NCI-H1694 treated with DMSO at 0.1 percent for 48 hours (cell line): ENCODE measurements at places on chromosomes 7 and 10.

- no peak for DNase-seq
Measured at GRCh38 chr10:60387531-60387930, 2.1 kb downstream of the ANK3 start.

GRCh38 chr10:57973451-57973850, 294.2 kb downstream of the IPMK start:
- DNase-seq, result no peak

DNA sequence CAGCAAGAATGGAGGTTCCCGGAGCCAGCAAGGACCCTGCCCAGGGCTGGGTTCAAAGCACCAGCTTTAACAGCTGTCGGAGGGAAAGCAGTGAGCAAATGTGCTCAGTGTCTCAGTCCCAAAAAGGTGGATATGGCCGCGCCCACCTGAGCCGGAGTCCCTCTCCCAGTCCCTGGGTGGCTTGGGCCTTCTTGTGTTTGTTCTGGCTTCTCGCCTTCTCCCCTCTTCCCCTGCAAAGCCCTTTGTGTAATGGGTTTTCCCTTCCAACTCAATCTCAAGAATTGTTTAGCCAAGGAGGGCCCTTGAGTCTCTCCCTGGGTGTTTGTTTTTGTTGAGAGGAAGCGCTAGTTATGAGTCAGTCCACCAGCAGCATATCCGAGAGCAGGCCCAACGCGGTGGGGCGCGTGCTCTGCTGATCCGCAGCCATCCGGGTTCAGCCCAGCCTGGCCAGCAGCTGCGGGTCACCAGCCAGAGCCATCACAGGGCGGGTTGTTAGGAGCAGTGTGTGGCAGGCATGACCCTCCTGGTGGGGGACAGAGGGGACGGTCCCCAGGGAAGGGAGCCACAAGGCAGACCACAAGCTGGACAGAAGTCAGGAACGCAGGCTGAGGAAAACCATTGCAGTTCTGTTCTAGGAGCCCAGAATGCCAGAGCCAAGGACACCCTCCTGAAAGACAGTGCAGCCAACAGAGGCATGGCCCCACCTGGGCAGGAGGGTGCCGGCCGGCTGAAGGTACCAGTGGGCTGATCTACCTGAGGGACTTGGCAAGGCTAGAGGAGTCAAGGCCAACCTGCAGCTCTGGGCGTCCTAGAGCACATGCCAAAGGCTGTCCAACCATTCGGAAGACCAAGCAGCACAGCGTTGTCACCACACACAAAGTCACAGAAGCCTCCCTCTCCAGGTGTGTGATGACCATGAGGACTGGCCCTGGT, 21.3 kb downstream of the CALML3 start:
- DNase-seq, result no peak

GRCh38 chr7:51249187-51249945, 67.2 kb downstream of the COBL start:
- DNase-seq, result no peak

DNA sequence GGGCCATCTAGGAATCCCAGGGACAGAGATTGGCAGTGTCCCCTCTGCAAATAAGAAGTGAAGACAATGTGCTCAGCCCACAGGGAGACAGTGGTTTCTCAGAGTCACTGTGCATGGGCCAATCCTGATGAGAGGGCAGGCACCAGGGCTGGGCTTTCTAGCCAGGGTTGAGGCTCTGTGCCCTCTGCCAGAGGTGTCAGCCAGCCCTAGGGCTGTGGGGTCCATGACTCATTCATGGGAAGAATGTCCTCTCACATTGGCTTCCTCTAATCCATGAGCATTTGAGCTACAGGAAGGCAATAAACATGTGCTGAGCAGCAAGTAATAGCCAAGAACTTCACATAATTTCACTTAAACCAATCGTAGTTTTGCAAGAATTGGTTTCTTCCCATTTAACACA, 482.0 kb upstream of the MGMT start:
- DNase-seq, result no peak

DNA sequence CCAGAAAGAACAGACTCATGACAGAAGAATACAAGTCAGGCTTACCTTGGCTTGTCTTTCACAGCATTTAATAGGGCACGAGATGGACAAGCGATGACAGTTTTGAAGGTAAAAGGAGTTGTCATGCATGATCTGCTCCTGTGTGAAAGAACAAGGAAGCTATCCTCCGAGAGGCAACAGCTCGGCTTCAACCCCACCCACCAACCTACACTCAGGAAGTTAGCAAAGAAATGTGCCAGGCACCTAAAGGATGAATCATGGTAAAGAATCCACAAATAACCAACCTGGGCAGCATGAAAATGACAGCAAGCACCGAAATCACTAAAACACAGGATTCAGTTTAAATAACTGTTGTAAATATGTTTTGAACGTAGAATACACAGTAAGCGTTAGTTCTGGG, 700.2 kb downstream of the TYW1 start:
- DNase-seq, result no peak

- no peak for DNase-seq
Measured at GRCh38 chr10:89296220-89296648, 5.6 kb upstream of the IFIT2 start.

- DNase-seq, result no peak
Measured at GRCh38 chr7:65430344-65431186, 56.9 kb downstream of the ZNF92 start.

GRCh38 chr7:95718577-95719410, 53.6 kb upstream of the DYNC1I1 start:
- peak; percentile 60 for DNase-seq

DNA sequence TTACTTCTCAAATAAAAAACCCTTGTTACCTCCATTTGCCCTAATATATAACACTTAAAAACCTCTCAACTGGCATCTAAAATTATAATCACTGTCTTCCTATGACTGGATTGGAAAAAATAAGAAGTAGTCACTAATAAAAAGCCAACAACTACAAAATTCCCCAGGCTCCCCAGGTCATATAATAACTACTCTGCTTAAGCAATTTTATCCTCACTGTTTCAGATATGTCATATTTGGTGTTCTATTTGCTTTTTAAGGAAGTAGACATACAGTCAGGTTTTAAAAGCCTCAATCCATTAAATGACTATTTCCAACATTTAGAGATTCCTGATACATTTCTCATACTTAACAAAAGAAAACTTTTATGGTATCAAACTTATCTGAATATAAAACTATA, 2.4 kb downstream of the H2AZ2 start:
- DNase-seq, result no peak

GRCh38 chr10:92278996-92279696, 11.7 kb downstream of the CPEB3 start:
- DNase-seq, result no peak

- no peak for DNase-seq
Measured at GRCh38 chr7:6360841-6361240, 86.9 kb downstream of the DAGLB start.

- DNase-seq, result no peak
Measured at GRCh38 chr10:125778556-125778955, 2.9 kb upstream of the MMP21 start.

GRCh38 chr7:77867537-77867865, 68.9 kb downstream of the PHTF2 start:
- DNase-seq, result no peak

GRCh38 chr7:143416565-143417149, 8.0 kb upstream of the EPHA1 start:
- peak; percentile 56 for DNase-seq

DNA sequence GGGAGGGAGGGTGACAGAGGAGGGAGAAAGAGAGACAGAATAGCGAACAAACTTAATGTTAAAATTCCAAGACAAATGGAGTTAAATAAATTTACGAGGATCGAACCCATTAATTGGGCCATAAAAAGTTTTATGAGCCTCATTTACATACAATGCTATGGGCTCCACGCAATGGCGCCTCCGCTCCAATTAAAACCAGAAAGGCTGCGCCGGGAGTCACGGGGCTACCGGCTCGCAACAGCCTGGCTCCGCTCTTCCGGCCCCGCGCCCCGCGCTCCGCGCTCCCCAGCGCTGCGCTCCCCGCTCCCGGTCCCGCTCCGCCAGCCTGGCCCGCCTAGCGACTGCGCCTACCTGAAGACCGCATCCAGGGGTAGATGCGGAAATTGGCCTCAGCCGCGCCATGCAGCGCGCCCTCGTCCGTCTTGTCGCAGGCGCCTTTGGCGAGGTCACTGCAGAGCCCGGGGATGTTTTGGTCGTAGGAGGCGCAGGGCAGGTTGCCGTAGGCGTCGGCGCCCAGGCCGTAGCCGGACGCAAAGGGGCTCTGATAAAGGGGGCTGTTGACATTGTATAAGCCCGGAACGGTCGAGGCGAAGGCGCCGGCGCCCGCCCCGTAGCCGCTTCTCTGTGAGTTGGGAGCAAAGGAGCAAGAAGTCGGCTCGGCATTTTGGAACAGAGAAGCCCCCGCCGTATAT, 513 bp downstream of the HOXA7 start:
- no peak for DNase-seq

DNA sequence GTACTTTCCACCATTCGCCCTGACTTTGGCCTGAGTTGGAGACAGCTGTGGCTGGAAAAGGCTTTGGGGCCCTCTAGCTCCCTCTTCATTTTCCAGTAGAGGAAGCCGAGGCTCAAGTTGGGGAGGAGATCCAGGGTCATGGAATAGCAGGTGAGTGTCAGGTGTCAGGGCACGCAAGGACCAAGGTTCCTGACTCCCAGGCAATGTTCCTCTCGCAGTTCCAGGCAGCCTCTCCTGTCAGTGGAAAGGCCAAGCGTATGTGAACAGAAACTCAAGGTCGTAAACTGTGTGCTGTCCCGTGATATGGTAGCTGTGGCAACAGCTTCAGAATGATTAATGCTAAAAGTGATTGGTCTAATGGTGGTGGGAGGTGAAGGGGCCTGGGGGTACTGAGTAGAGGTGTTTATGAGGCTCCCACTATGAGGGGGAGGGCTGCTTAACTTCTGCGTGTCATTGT, 13.2 kb downstream of the ADAMTS14 start:
- DNase-seq, result no peak

GRCh38 chr7:4123823-4124222, 558.3 kb upstream of the FOXK1 start:
- no peak for DNase-seq
